ENCODE measurements at places on chromosomes 3 and 15.

GRCh38 chr3:45109771-45110508 lies 36.2 kb downstream of the CDCP1 start:
- DNase-seq = no peak

DNA sequence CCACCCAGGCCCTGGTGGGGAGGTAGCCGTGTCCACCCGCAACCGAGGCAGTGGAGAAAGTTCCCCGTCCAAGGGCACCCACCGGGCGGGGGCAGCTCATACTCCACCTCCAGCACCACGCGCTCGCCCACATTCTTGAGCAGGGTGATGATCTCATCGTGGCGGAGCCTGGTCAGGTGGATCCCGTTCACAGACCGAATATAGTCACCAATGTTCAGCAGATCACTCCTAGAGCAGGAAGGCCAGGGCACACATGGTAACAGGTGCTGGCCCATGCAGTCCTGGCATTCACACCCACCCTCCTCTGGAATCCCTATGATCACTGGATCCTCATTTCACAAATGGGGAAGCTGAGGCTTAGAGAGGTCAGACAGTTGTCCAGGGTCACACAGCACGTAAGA lies 15.8 kb downstream of the GRIP2 start:
- DNase-seq = no peak

DNA sequence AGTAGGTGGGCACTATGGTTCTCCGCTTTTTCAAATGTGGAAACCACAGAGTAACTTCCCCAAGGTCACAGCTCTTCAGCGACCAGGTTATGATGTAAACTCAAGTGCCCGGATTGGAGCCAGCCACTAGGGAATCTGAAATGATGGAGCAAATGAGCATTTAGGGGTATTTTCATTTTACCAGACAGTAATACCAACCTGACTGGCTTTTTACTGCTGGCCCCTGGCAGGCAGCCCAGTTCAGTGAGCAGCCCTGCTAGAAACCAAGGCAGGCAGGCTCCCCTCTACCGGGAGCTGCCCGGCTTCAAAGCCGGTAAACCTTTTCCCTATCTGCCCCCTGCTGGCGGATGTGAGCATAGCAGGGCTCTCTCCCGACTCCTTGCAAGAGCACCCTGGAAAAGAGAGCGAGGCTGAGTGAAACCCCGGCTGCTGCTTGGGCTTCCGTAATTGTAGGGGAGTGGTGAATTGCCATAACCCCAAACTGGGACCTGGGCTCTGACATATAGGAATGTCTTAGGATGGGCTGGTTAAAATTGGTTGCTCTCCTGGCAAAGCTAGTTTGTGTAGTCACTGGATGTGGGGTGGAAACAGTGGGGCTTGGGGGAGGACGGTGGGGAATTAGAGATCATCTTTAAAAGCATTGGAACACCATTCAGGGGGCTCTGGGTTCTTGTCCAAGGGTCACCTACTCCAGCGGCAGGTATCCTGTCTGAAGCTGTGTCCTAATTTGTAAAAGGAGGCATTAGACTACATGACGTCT lies 98.0 kb upstream of the TNFAIP8L3 start:
- DNase-seq = peak; percentile 21

DNA sequence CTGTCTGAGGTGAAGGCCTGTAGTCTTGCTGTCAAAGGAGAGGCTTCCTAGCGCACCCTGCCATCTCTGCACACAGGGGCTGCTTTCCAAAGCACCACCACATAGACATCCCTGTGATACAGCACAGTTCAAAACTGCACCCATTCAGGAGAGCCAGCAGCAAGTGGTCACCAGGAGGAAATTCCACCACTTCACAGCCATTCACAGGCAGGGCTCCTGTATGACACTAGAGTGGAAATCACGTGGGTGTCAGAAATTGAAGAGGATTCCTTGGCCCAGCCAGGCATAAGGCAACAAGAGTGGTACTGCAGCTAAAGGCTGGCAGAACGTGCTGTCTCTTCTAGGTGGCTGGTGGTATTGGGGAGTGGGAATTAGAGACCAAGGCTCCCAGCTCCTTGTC lies 102.8 kb downstream of the RFTN1 start:
- no peak for DNase-seq

DNA sequence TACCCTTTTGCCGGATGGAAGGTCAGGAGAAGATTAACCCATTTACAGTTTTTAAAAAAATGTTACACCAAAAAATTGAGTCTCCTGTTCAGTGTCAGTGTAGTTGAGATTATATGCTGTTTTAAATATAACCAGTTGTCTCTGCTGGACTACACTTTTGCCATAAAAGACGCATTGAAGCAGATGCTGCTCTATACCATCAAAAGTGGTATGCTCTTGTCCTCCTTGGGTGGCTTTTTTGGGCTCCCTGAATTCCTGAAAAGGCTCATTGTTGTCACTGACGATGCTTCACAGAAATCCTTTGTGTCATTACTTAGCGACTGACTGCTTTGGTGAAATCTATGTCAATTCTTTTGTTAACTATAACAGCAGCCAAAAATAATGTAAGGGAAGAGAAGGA lies 133.9 kb upstream of the SKOR1 start:
- no peak for DNase-seq

DNA sequence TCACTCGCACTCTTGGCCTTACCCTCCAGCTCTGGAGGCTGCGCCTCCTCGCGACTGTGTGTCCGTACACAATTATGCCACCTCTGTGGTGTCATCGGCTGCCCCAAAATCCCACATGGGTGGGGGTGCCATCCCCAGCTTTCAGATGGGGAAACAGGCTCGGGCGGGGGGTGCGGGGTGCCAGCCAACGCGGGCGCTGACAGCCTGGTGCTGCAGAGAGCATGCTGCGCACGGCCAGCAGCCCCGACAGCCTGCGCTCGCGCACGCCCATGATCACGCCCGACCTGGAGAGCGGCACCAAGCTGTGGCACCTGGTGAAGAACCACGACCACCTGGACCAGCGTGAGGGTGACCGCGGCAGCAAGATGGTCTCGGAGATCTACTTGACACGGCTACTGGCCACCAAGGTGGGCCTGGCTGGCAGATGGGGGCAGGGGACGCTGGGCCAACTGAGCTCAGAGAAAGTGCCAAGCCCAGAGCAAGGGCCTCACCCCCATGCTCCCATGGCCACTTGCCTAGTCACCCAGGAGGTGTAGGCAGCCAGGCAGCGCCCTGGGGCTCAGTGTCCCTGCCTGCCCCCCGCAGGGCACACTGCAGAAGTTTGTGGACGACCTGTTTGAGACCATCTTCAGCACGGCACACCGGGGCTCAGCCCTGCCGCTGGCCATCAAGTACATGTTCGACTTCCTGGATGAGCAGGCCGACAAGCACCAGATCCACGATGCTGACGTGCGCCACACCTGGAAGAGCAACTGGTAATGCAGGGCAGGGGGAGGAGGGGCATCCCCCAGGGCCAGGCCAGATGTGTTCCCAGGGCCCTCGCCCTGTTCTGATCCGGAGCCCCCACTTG lies 47.0 kb downstream of the PLXNA1 start:
- no peak for DNase-seq

DNA sequence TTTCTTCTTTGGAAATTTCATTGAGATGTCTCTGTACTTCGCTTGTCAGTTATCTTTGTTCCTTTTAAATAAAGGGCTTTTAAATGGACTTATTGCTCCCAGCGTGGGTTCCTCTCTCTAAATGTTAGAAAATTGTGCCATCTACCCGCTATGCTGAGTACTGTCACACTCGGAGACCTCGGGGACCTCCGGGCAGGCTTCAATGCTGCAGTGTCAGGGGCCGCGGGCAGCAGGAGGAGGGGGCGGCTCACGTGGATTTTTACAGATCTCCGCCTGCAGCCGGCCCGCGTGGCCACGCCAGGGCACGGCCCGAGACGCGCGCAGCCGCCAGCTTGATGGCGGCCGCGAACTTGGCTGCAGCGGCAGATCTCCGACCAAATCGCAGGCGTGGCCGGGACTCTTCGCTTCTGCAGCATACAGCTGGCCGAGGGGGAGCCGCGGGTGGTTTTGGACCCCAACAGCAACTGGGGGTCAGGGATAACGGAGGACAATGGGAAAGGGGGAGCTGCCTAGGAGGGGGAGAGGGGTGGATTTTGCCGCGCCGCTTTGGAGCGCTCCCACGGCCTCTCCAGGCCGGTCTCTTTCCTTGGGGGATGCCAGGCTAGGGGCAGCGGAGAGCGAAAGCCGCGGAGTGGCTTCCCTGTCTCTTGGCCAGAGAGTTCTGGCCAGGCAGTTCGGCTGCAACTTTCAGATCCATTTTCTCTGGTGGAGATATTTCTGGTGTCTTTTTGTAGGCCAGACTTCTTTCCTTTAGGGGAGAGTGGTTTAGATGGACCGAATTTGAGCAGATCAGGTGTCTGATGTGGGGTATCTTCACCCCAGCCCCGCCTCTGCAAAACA lies 15.3 kb downstream of the NR2F2 start:
- no peak for DNase-seq

- DNase-seq = no peak
These were observed 6.1 kb upstream of the ZNF609 start for GRCh38 chr15:64454282-64454681.

DNA sequence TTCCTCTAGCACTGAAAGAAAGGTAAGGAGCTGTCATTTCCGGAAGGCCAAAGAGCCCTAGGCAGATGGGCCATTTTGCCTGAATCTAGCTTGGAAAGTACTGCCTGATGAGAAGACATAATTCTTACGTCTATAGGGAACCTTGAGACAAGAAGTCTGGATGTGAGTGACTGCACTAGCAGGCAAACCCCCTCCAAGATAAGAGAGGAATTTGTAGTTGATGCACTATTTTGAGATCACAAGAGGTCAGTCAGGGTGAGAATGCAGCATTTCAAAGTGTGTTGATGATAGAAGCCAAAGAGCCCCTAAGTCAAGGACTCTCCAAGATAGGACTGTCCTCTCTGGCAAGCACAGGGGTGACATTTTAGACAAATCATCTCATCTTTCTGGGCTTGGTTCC lies 99.2 kb downstream of the HES1 start:
- DNase-seq = no peak

- DNase-seq = no peak
These were observed 128.7 kb upstream of the TLE3 start for GRCh38 chr15:70226337-70226980.

GRCh38 chr15:38019066-38019465 lies 84.6 kb downstream of the TMCO5A start:
- no peak for DNase-seq

- DNase-seq = no peak
These were observed 1.5 kb downstream of the IGF2BP2 start for GRCh38 chr3:185823078-185824044.

All from GM06990 (cell line).